Smooth muscle cell of trachea (primary cell): ENCODE measurements at places on chromosomes 4 and X. TPM values are rescaled to one million over a fixed set of nuclear protein-coding genes. Genes with fewer than 3 reads are reported as not detected.

ATP2B3 gene
- total RNA-seq, result under 0.01 TPM in 1 of 2 replicates, not detected in the other

ARHGAP6 gene
- total RNA-seq, result 9.2 and 10.3 TPM in 2 replicates

MUC7 gene
- not detected in 2 replicates for total RNA-seq

MAN2B2 gene
- 21.1 and 32.3 TPM in 2 replicates for total RNA-seq

NXF3 gene
- not detected in 2 replicates for total RNA-seq
